ENCODE measurements at places on chromosomes 11 and 22. TPM values are rescaled to one million over a fixed set of nuclear protein-coding genes. Genes with fewer than 3 reads are reported as not detected.

Gene CSNK2A3
- total RNA-seq: 6.5 TPM

Gene GPHA2
- not detected for total RNA-seq

Gene TH
- 0.61 TPM for total RNA-seq

Gene JAML
- not detected for total RNA-seq

All from mammary epithelial cell (primary cell).